ENCODE measurements at places on chromosomes 3 and 15.

- no peak for DNase-seq
Observed at GRCh38 chr15:41775651-41776050, 1.4 kb downstream of the MAPKBP1 start.

- no peak for DNase-seq
Observed at GRCh38 chr15:96341513-96342405, 11.3 kb downstream of the NR2F2 start.

DNA sequence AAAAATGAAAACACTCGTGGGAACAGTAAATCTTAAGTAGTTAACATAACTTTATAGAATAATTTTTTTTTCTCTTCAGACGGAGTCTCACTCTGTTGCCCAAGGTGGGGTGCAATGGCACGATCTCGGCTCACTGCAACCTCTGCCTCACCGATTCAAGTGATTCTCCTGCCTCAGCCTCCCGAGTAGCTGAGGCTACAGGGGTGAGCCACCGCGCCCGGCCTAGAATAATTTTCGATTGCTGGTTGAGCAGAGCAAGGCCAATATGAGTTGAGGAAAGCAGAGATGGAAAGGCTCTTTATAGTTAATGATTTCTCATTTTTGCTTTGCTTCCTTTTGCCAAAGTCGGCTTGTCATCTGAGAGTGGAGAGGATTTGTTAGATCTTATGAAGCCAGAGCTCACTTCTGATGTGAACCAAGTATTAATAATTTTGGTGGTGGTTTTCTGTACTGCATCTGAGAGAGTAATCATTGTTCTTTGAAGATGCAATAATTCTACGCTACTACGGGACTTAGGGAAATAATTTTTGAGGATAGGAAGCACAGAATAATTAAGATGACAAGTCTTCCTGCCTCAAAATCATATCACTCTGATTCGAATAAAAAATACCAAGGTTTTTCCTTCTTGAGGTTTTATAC lies 1.6 kb upstream of the GOLM2 start:
- no peak for DNase-seq

GRCh38 chr3:55036883-55037577 lies 109.2 kb upstream of the LRTM1 start:
- no peak for DNase-seq

DNA sequence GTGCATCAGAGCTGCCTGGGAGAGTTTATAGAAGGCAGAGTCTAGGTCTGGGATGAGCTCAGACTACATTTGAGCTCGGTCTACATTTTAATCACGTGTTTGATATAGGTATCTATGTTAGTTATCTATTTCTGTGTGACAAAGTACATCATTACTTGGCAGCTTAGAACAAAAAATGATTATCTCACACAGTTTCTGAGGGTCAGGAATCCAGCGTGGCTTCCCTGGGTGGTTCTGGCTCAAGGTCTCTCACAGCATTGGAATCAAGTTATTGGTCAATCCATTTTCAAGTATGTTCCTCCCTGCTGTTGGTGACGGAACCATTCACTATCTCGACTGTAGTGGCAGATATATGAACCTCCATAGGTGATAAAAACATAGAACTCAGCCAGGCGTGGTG lies 71.7 kb downstream of the ABHD5 start:
- DNase-seq, result no peak
